ENCODE measurements at places on chromosomes 1 and 21.

DNA sequence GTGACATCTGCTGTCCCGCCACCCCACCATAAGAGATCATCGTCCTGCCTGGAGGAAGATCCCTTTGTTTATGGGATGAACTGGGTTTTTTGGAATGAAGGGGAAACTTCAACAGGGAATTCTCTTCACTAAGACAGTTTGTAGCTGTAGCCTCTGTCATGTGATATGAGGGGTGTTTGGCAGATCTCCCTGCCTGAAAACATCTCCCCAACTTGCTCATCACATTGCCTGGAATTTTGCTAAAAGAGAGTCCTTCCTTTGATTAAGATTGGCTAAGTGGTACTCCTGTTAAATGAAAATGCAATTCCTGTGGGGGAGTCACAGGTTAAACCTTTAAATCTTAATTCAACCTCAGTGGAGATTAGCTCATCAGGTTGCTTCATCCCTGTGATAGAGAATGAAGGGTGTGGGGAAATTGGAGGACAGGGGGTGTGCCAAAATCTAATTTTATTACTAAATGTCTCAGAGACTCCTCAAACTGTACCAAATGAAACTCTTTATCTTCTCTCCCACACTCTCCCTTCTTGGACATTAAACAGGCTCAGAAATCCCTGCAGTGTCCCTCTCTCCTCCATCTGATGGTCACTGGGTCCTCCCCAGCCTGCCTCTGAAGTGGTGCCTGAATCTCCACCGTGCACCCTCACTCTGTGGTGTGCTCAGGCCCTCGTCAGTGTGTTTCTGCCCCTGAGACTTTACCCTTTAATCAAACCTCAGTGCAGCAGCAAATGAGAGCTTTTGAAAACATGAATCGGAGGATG lies 54.8 kb downstream of the IER5 start:
- DNase-seq = no peak

DNA sequence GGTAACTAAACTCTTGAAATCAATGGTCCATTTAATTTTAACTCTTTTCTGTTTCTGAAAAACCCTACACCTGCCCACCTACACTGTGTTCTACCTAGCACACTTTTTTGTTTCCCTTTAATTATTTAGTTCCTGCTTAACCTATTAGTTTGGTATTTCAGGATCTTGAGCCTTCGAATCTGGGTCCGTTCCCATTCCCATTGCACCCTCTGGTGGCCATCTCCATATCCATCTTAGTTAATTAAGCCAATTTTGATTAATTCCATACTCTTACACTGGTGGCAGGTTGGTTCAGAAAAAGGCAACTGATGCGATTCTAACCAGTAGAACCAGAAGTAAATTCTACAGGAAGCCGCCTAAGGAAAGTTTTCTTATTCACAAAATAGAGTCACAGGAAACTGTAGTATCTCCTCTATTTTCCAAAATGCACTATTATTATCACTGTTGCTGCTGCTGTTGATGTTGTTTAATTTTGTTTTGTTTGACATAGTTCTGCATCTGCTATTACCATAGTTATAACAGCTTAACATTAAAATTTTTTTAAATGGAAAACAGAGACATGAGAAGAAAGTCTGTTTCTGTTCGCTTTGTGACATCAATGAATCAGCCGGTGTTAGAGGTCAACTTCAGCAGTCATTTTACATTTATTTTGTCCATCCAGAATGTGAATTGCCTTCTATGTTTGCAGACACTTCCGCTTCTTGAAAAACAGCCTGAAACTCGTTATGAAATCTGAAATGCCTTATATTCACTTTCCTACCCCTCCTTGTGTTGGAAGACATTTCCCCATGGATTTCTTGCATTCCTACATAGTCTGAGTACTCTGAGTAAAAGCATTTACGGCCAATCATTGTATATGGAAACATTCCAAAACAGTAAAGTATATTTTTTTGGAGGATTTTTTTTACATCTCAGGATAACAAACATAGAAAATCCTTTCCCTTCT lies 115.5 kb upstream of the NCAM2 start:
- DNase-seq = no peak

GRCh38 chr1:48246727-48247126 lies 24.2 kb downstream of the SLC5A9 start:
- no peak for DNase-seq

- no peak for DNase-seq
These were observed 15.0 kb downstream of the SMYD2 start for GRCh38 chr1:214295934-214296333.

GRCh38 chr1:195082183-195082582 lies 1526.1 kb downstream of the KCNT2 start:
- no peak for DNase-seq

DNA sequence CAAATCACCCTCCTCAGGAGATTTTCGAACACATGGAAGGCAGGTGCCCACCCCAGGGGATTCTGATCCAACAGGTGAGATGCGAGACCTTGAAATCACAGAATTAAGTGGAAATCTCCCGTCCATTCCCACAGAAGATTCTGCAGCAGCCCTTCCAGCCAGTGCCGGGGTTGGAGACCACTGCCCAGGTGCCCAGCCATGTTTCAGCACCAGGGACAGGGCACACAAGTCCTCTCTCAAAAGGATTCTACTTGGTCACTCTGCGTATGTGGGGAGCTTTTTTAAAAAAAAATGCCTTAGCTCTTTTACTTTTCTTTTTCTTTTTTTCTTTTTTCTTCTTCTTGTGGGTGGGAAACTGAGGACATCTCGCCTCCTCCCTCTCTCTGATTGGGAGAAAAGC lies 80.7 kb downstream of the VWA5B1 start:
- no peak for DNase-seq

DNA sequence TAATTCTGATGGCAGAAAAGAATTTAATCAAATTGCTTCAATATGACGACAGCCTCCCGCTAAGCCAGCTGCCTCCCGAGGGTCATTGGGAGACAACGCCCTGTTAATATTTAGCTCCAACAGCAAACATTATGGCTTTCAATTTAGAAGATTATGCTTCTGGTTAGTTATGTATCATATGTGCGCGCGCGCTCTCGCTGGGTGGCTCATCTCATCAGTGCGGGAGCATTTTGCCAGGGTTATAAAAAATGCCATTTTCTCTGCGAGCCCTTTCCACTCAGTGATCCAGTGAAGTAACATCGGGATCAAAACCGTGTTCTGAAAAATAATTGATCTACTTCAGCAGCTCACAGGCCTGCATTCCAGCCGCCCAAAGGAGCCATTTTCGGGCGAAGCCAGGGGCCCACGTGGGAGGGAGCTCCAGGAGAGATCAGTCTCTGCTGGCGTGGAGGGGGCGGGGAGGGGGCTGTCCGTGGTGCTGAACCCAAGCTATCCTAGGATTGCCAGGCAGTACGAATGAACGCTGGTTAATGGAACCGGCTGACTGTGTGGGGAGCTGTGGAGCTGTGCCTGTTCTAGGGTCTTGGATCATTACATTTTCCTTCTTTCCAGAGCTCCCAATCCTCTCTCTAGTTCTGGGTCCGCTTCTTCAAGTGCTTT lies 219.1 kb upstream of the ZC3H12A start:
- DNase-seq = no peak

DNA sequence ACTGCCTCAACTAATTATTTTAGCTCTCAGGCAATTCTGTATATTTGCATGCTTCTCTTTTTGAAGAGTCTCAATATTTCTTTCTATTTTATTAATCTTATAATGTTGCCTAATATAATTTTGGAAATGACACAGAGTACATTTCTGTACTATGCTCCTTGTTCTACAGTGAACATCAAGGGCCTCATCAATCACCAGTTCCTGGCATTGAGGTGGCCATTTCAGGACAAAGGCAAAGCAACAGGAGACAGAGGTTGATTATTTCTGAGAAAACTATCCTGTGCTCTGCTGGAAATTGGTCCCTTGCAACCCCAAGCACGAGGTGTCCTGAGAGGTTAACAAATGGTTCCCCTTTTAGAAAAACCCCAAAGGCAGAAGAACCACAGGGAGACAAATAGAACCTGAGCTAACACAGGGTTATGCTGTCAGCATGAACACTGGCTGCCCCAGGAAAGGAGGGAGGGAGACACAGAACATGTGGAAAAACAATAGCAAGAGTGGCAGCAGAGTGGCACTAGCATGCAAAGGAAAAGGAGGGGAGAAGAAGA lies 63.9 kb upstream of the VAV3 start:
- DNase-seq = no peak

- no peak for DNase-seq
These were observed 1.7 kb downstream of the ASPM start for GRCh38 chr1:197144570-197145325.

GRCh38 chr1:53559391-53559815 lies 100.2 kb downstream of the DMRTB1 start:
- no peak for DNase-seq

DNA sequence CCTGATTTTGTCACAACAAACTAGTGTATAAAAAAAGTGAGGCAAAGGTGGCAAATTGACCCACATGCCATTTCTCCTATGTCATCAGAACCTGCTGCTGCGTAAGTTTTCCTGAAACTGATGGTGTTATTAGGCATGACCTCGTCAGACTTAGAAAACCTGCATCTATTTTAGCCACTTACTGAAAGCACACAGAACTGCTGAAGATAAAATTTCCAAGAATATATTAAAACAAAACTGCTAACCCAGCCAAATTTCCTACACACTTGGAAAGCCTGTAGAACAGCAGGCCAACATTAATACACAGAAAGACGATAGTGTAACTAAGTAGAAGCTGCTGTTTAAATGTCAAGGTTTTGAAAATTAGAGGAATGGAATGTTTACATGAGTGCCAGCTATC lies 674.5 kb upstream of the CXADR start:
- DNase-seq = no peak

- no peak for DNase-seq
These were observed 77.3 kb downstream of the DHRS3 start for GRCh38 chr1:12540580-12541273.

DNA sequence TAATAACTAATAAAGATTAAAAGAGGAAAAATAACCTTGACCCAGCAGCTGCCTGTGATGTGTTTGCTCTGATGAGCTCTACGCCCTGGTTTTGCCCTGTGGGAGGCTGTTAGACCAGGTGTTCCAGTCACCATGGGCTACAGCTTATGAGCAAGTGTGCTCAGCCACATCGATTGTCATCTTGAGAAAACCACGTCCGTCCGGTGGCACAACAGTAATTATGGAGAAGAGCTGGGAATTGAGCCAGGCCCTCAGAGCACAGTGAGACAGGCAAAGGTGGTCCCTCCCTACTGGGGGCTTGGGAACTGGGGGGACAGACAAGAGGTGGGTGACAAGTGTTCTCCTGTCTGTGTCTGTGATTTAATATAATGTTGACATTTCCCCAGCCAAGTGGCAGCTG lies 420.5 kb downstream of the MATN1 start:
- no peak for DNase-seq

DNA sequence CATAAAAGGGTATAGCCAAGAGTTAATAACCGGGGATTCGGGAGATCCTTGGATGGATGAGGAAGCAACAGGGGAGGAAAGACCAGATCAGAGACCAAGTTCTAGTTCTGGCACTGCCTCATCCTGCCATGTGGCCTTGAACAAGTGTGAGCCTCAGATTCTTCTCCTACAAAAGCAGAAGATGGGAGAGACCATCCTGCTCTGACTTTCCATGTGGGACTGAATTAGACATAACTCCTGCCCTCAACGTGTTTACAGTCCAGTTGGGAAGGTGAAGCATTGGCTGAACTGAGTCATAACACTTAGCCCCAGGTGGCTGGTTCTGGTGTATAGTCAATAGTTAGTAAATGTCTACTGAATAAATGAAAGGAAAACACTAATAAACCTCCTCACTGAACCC lies 12.1 kb upstream of the CNR2 start:
- DNase-seq = no peak

- no peak for DNase-seq
These were observed 78.1 kb upstream of the JAK1 start for GRCh38 chr1:65044411-65044810.

DNA sequence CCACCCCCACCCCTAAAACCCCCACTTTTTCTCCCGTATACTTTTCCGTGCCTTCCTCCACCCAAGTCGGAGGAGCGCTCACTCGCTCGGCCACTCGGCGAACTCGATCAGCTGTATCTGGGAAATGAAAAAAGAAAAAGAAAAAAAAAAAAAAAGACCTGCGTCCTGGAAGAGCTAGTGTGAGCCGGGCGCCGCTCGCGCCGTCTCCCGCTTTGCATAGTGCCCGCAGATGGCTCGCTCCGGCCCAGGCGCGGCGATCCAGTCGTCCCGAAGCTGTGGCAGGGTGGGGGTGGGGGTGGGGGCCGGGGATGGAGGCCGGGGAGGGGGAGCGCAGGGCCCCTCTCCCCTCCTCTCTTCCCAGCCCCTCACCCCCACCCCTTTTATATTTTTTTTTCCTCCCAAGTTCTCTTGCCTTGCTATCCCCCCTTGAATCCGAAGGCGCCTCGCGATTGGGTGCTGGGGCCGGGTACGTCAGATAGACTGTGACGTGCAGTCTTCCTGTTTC lies 299 bp upstream of the PROX1 start:
- peak; percentile 45 for DNase-seq

GRCh38 chr1:54112027-54112426 lies 40.8 kb downstream of the CDCP2 start:
- no peak for DNase-seq

DNA sequence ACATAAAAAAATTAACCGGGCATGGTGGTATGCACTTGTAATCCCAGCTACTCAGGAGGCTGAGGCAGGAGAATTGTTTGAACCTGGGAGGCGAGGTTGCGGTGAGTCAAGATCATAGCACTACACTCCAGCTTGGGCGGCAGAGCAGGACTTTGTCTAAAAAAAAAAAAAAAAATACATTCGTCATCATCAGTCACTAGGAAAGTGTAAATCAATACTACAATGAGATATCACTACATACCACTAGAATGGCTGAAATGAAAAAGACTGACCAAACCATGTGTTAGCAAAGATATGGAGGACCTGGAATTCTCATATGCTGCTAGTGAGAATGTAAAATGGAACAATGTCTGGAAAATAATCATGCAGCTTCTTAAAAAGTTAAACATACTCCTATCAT lies 9.3 kb downstream of the SPATA45 start:
- no peak for DNase-seq

DNA sequence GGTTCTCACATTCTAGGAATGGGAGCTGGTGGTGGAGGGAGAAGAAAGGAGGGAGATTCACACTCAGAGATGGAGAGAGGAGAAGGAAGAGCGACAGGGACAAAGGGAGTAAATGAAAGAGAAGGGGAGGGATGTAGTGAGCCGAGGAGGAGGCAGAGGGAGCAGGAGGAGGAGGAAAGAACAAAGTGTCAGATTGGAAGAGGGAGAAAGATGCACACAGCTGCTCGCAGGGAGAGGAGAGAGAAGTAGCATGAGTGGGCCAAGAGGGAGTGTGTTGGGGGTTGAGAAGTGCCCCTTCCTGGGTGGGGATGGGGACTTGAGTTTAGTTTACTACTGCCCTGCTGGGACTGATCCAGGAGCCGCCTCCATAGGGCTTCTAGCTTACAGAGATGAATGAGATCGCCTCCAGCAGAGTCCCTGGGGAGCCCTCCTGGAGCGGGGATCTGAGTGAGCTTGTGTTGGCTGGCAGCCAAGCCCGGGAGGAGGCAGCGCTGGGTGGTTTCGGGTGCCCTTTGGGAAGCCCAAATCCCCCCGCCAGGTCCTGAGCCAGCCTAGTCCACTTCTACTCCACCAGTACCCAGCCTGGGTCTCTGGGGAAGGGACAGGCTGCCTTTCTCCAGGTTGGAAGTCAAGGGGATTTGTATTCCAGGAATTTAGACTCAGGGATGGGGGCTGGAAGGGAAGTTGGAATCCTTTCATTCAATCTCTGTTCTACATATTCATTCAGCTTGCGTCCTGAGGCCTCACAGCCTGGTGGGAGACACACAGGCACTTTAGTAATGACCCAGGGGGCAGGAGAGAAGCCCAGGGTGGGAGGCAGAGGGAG lies 20.9 kb downstream of the PTPRU start:
- peak; percentile 61 for DNase-seq

- no peak for DNase-seq
These were observed 95.9 kb downstream of the PCBP3 start for GRCh38 chr21:45739218-45740087.

GRCh38 chr1:240116831-240117769 lies 25.4 kb downstream of the FMN2 start:
- DNase-seq = no peak
